ENCODE measurements at places on chromosomes 1 and 21. TPM values are rescaled to one million over a fixed set of nuclear protein-coding genes. Genes with fewer than 3 reads are reported as not detected.

Gene S100PBP
- total RNA-seq = 42.4 TPM

Gene PKP1
- total RNA-seq = under 0.01 TPM

Gene FCRL6
- not detected for total RNA-seq

Gene TSPAN1
- 0.82 TPM for total RNA-seq

Gene XCL2
- total RNA-seq = not detected

Gene KRTAP13-2
- total RNA-seq = not detected

Gene CFHR4
- 0.41 TPM for total RNA-seq

Gene FALEC
- total RNA-seq = 0.41 TPM

Gene PODN
- 0.82 TPM for total RNA-seq

Gene RIPPLY3
- total RNA-seq = not detected

Gene PUM1
- total RNA-seq = 123 TPM

Gene AQP10
- not detected for total RNA-seq

Gene MIS18A
- total RNA-seq = 6.9 TPM

Gene CNR2
- total RNA-seq = not detected

Gene GFI1
- total RNA-seq = not detected

Gene KIF2C
- 2.9 TPM for total RNA-seq

Gene OR2L5
- total RNA-seq = 0.41 TPM

Gene FMO5
- 0.41 TPM for total RNA-seq

Gene DISC1
- total RNA-seq = 5.3 TPM

Gene NAV1
- 33.8 TPM for total RNA-seq

Gene CCDC30
- 11.8 TPM for total RNA-seq

Gene RPTN
- total RNA-seq = not detected

Gene CFHR5
- not detected for total RNA-seq

Gene MYOG
- total RNA-seq = under 0.01 TPM

Gene AIRE
- 0.41 TPM for total RNA-seq

Gene ZYG11A
- total RNA-seq = 0.41 TPM

Gene TRIM67
- 24.1 TPM for total RNA-seq

Gene KCNK1
- 4.9 TPM for total RNA-seq

Gene CASQ1
- 4.9 TPM for total RNA-seq
